T-helper 9 cell (primary cell): ENCODE measurements at places on chromosomes 3 and 15.

GRCh38 chr3:156820692-156821080 lies 5.5 kb upstream of the LEKR1 start:
- no peak for DNase-seq

DNA sequence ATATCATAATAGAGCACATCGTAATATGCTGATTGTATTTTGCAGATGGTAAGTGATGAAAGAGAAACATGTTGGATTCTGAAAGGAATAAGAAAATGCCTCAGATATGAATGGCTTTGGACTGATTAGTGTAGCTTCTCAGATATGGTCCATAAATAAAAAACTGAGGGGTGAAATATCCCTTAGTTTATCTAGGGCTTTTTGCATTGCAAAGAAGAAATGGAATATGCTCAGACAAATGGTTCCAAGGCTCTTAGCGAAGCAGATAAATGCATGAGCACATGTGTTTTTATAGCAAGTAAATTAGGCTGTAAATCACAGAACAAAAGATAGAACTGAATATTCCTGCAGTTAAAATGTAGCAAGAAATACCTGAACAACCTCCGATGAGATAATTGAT lies 820.9 kb upstream of the GRM7 start:
- DNase-seq = no peak

DNA sequence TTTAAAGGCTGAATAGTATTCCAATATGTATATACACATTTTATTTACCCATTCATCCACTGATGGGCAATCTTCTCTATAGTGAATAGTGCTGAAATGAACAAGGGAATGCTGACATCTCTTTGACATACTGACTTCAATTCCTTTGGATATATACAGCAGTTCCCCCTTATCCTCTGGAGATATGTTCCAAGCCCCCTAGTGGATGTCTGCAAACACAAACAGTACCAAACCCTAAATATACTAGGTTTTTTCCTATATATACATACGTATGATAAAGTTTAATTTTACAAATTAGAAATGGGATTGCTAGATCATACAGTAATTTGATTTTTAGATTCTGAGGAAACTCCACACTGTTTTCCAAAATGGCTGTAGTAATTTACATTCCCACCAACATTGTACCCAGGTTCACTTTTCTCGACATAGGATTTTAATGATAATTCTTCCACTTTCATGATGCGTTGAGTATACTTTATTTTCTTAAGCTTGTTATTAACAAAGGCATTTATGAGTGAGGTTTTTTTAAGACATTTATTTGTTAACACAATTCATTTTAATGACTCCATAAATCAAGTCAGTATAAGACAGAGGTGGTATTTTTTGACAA lies 38.2 kb downstream of the VPS13C start:
- DNase-seq = no peak

GRCh38 chr3:180092889-180093288 lies 56.2 kb upstream of the PEX5L start:
- DNase-seq = no peak

DNA sequence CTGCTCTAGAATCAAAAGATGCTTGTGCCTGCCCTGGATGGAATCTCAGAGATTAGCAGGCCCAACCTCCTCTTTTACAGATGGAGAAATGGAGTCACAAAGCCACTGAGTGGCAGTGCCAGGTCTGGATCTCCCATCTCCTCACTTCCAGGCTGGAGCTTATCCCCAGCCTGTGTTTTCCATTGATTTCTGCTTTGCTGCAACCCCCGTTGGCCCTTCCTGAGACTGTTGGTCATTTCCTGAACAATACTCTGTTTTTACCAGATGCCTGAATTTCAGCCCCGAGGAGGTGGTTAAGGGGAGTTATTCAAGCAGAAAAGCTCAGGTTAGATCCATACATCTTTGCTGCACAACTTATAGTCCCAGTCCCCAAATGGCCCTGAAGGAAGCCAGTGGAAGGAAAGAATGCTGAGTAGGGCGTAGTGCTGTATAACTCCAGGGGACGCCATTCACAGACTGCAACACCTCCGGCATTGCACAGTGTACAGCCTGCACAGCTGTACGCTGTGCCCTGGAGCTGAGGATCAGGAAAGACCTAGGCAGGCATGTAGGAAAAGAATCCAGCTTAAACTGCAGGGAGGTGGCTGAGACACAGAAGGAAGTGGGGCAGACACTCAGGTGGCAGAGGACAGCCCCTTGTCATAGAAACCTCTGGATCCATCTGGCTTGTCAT lies 77.5 kb downstream of the RPLP1 start:
- DNase-seq = no peak

DNA sequence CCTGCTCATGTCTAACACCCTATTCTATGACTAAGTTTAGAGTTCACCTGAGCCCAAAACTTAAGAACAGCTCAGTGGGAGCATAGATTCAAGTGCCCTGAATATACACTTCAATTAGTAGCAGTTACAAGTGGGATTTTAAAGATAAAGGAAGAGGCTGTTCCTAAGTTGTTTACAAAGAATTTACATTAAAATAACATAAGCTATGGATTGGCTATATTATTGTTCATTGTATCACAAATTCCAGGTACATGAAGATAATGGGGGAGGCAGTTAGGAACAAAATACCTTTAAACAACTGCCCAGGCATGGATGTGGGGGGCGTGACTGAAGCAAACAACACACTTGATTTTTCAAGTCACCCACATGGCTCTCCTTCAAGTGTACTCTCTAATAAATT lies 52.7 kb downstream of the ROPN1B start:
- DNase-seq = no peak

DNA sequence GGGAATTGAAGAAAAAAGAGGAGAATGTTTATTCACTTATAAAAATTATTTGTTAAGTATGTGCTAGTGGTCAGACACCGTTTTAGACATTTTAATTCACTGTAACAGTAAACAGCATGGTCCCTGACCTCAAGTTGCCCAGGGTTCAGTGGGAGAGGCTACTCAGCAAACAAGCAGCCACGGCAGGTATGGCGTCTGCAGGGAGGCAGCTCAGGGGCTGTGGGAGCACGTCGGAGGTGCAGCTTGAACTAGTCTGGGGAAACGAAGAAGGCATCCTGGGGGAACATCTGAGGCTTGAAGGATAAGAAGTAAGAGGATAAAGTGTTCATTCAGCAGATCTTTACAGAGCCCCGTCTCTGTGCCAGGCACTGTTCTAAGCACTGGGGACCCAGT lies 66.0 kb downstream of the CRTC3 start:
- no peak for DNase-seq

- peak; percentile 36 for DNase-seq
These were observed 104.9 kb upstream of the ASB14 start for GRCh38 chr3:57397175-57398026.

DNA sequence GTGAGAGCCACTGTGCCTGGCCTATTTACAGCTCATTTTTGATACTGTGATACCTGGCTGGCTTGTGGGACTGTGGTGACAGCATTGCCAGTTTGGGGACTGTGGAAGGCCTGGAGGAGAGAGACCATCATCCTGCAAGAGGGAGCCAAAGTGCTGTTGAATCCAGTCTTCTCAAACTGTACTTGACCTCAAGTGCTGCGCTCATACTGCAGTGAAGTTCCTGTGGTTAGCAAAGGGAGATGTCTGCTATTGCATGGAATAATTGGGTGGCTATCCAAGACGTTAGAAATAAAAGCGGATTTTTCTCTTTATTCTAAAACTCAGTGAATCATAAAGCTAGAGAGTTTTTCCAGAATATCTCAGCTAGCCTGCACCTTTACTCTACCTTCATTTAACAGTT lies 83.4 kb downstream of the CCK start:
- no peak for DNase-seq

- DNase-seq = no peak
These were observed 271.2 kb downstream of the RBMS3 start for GRCh38 chr3:29552051-29552450.

DNA sequence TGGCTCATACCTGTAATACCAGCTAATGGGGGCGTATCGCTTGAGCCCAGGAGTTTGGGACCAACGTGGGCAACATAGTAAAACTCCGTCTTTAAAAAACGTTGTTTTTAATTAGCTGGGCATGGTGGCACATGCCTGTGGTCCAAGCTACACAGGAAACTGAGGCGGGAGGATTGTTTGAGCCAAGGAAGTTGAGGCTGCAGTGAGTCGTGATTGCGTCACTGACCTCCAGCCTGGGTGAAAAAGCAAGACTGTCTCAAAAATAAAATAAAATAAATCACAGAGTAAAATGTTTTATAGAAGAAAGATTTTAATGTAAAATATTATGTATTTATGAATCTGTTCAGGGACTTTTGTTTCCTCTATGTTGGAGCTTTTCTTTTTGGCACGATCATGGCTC lies 15.3 kb upstream of the STRIT1 start:
- no peak for DNase-seq

DNA sequence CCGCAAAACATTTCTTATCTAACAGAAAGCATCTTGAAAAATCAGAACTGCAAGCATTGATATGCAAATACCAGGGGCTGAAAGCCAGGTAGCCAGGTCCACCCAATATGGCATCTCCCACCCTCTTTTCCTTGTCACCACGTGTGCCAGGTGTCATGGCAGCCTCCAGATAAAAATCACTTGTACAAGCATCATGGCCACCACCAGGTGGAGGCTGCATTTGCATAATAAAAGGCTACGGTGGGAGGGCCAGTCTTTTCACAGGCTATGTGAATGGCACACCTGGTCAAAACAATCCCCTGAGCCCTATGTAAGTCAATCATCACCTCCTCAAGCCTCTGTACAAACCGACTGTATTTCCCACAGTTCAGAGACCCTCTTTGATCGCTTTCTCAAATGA lies 1233.1 kb upstream of the ALCAM start:
- no peak for DNase-seq

DNA sequence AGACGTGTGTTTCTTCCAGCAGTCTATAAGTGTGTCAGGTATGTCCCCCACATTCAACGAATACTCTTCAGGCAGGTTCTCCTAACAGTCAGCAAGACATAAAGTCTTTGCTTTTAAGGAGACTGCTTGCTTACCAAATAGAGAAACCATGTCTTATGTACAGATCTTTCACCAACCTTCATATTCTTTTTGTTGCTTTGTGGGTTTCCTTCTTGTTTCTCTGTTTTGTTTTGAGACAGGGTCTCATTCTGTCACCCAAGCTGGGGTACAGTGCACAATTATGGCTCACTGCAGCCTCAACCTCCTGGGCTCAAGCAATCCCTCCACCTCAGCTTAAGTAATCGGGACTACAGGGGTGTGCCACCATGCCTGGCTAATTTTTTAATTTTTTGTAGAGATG lies 14.3 kb downstream of the DYNC1LI1 start:
- no peak for DNase-seq

DNA sequence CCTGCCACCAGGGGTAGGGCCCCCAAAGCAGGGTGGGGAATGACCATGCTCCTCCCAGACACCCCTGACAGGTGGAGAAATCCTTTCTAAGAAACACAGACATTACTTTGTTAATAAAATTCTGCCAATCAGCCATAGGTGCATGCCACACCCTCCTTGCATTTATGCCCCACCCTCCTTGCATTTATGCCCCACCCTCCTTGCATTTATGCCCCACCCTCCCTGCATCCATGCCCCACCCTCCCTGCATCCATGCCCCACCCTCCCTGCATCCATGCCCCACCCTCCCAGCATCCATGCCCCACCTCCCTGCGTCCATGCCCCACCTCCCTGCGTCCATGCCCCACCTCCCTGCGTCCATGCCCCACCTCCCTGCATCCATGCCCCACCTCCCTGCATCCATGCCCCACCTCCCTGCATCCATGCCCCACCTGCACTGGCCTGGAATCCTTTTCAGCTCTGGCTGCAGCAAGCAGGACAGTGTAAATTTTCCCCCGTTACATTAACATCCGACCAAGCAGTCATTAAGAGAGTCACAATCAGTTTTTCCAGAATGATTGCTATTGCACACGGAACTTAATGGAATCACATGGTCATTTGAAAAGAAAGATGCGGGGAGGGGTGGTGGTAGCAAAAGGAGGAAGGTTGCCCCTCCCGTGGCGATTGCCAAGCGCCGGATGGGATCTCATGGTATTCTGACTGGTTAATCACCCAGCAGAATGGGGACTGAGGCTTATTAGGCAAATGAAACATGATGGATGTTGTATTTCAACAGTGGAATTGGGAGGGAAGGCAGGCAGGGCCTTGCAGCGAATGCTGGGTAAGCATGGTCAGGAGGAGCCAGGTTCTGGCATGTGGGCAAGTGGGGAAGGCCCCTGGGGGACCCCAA lies 91.2 kb downstream of the TLE3 start:
- no peak for DNase-seq

- no peak for DNase-seq
These were observed 4.9 kb upstream of the ACKR4 start for GRCh38 chr3:132592216-132592615.

- DNase-seq = peak; percentile 95
These were observed 51.8 kb upstream of the GATM start for GRCh38 chr15:45429941-45430792.

GRCh38 chr3:71907996-71908395 lies 123.0 kb upstream of the PROK2 start:
- DNase-seq = no peak

DNA sequence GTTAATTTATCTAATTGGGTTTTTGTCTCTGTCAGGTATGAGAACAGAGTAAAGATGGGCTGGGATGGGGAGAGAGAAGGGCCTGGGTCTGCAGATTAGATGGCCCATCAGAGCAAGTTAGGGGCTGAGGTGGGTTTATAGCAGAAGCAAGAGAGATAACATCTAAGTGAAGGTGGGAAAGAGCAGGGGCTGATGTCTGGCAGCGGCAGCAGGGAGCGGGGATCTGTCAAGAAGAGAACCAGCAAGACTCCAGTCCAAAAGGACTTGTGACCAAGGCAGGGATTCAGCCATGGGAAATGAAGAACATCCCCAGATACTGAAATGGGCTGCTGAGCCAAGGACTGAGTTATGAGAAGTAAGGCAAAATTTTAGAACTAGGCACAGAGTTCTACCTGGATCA lies 320.6 kb upstream of the TBL1XR1 start:
- no peak for DNase-seq

GRCh38 chr3:174533286-174533685 lies 325.8 kb upstream of the NAALADL2 start:
- DNase-seq = no peak

- DNase-seq = peak; percentile 23
These were observed 2.5 kb upstream of the INAFM2 start for GRCh38 chr15:40320931-40321371.

DNA sequence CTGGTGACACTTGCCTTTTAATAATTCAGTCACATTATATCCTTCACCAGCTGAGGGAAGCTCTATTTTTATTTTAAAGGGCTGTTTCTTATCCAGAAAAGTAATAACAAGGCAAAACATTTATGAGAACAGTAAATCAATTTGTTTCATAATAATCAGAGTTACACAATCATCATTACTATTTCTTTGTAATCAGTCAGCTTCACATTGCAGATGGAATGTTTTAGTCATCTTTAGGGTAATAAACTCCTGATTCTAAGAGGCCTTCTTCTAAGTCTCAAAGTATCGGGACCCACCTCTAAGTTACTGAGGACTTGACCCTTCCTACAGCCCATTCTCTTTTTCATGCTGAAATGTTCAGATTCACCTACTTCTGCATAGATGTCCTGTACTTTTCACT lies 298.3 kb upstream of the TGFBR2 start:
- no peak for DNase-seq

- DNase-seq = no peak
These were observed 418.8 kb downstream of the OTOL1 start for GRCh38 chr3:161915418-161915750.
